GM19239 (cell line): ENCODE measurements at places on chromosomes 1 and 21.
A peak's percentile ranks its signal among the peaks of the same experiment; 100 is the strongest.

DNA sequence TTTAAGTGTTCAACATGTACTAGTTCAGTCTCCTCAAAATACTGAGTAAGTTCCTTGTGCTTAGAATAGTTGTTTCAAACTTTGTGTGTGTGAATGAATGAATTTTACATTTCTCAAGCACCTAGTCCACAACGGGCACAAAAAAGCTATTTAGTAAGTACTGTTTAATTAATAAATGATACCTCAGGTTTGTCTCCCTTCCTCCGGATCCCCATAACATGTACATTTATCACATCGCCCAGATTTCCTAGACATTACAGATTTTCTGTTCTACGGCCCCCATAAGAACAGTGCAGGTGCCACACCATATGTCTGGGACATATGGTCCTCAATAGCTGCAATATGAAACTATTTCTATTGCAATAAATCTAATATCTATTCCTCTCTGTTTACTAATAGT lies 1.3 kb upstream of the TTF2 start:
- no peak for DNase-seq

GRCh38 chr1:109151146-109151990 lies 37.5 kb downstream of the ELAPOR1 start:
- DNase-seq, result no peak

GRCh38 chr1:19445417-19446342 lies 39.7 kb downstream of the CAPZB start:
- no peak for DNase-seq

GRCh38 chr1:217327901-217328300 lies 303.0 kb downstream of the GPATCH2 start:
- no peak for DNase-seq

DNA sequence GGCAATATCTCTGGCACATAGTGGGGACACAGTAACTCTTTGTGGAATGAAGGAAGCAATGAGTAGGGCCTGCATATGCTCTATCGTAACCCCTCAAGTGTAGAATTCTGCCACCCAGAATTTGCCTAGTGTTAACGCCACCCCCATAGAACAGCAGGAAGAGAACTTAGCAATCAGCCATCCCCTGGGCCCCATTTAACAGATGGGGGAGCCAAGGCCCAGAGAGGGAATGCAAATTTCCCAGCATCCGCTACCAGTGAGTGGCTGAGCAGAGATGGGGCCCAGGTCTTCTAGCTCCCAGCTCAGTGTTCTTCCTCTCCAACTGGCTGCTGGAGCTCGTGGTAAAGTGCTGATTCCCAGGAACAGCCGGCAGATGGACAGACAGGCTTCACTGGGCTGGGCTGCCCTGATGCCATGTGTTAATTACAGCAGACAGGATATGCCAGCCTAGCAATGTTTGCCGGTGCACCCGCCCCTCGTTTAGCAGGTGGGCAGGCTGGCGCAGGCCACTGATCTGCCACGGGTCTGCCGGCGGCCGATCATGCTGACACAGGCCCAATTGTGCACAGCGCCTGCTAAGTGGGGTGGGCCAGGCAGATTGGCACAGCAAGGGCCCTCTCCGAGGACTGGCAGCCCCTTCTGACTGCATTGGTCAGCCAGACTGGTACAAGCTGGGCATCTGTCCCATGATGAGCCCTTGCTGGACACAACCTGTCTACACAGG lies 171.9 kb downstream of the IGSF21 start:
- no peak for DNase-seq

GRCh38 chr1:214378492-214378891 lies 97.5 kb downstream of the SMYD2 start:
- no peak for DNase-seq

DNA sequence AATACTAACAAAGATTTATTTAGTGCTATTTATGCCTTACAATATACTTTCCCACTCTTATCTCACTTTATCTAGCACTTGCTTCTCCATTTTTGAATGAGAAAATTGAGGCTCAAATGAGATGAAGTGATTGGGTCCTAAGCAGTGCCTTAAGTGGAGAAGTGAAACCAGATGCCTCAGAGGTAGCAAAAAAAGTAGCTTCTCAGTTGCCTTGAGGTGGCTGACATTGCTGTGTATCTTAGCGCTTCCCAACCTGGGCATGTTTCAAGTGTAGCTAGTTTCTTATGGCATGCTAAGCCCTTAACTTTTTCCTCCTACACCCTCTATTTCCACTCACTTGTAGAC lies 390.4 kb downstream of the OMA1 start:
- DNase-seq, result no peak

DNA sequence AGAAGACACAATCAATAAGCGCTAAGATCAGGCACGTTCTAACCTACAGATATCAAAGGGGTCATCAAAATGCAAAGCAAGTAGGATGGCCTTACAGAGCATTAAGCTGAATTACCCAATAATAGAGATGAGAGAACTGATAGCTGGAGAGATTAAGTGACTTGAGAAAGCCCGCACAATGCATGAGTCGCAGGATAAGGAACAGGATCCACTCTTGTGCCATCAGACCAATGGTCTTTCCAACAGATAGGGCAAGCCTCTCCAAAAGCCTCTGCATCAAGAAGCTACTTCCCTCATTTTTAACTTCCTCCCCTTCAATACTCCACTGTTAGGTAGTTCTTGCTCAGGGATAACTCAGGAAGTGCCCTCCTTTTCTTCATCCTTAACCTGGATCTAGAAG lies 2.6 kb downstream of the CHML start:
- DNase-seq, result no peak

DNA sequence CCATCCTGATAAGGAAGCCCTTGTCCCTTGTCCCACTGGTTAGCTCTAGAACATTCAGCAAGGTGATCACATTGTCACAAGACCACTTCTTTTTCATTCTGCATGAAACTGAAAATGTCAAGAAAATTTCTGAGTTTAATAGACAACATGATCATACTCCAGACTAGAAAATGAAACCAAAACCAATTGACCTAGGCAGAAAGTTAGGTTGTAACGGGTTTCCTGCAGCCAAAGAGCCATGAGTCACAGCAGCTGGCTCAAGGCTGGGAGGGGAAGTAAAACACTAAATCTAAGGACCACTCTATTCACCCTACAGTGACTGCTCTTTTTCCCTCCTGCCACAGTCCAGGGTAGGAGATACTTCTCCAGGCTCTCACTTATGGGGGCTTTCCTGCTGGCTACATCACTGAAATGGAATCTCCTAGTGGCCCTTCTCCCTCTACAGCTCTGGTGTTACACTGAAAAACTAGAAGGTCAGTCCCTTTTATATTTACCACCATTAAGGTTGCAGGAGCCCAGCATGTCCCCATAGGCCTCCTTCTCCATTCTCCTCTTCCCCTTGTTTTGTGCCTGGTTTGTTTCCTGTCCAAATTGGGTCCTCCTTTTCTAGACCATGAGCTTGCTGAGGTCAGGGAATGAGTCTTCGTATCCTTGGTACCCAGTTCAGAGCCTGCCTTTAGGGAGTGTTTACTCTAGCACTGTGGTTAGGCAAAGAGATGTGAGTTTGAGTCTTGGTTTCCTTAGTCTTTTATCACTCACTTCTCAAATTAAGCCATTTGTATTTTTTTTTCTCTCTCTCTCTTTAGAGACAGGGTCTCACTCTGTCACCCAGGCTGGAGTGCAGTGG lies 236.5 kb upstream of the JUN start:
- peak; percentile 52 for DNase-seq

DNA sequence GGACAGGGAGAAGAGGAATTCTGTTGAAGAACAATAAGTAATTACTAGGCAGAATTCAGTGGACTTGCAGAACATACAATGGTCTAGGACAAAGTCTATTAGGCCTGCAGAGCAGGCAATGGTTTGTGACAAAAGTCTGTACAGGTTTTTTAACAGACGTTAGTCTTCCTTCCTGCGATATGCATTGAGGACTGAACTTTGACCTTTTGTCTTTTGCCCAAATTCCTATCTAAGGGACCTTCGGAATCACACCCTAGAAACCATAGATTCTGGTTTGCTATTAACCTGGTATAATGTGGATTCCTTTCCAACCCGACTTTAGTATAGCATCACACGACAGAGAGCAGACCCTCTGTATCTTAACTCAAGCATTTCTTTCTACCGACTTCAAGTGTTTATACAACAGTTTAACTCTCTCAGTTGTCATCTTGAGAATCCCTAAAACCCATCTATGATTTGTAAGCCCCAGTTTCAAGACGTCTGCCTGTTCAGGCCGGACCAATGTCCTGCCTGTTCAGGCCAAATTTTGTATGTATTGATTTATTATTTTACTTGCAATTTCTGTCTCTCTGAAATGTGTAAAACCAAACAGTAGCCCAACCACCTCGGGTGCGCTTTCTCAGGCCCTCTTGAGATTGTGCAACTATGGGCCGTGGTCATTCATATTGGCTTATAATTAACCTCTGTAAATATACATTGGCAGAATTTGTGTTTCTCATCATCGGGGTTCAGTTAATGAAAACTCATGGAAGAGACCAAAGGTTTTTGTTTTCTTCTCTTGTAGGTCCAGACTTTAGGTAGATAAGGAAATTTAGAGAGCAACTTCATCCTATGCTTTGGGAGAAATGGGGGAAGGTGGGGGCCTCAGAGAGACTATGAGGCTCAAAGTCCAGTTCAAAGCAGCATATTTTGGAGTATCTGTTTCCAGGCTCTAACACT lies 76.9 kb upstream of the TNFSF18 start:
- no peak for DNase-seq

DNA sequence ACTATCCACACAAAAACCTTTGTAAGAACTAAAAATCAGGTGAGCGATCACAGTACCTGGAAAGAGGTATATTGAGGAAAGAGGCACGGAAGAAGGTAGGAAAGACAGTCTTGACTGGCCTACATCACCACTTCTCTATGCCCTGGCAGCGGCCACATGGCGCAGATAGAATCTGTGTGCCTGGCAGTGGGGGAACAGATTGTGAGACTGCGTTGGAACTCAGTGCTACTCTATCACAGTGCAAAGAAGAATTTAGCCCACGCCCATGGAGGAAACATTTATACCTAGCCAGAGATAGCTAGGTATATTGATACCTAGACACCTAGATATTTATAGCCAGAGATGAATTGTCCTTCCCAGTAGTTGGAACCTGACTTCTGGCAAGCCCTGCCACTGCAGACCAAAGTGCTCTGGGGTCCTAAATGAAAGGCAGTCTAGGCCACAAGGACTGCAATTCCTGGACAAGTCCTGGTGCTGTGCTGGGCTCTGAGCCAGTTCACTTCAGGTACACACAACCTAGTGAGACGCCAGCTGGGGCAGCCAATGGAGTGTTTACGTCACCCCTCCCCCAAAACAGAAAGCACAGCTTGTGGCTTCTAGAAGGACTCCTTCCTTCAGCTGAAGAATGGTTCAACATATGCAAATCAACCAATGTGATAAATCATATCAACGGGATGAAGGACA lies 51.9 kb downstream of the DHX9 start:
- DNase-seq, result no peak

DNA sequence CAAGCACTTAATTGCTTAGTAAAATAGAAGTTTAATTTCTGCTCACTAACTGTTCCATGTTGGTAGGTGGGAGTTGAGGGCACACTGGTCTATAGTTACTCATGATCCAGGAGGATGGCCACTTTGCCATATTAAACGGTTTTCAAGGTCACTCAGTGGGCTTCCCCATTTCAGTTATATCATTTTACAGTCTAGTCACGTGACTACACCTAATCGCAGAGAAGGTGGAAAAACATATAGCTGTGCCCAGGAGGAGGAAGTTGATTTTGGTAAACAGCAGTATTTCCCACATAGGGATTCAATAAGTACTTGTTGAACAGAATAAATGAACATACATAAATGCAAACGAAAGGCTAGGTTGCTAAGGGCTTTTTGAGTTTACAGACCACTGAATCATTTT lies 541.1 kb upstream of the CAMK1G start:
- no peak for DNase-seq

DNA sequence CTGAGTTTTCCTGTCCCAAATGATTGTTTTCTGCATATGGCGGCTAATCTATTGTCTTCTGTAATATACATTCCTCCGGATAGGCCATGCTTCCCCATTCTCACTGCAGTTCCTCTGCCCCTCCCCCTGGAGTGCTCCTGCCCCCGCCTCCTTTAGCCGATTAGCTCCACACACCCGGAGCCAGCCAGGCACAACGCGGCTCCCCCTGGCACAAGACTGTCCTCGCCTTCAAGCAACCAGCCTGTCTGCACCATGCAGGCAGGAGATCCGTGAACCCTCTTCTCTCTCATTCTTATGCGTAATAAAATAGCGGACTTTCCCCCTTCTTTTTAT lies 18.0 kb downstream of the SERTAD4 start:
- no peak for DNase-seq

GRCh38 chr1:38991638-38992411 lies 749 bp downstream of the AKIRIN1 start:
- DNase-seq, result no peak

GRCh38 chr1:73593364-73593763 lies 604.6 kb downstream of the LRRIQ3 start:
- no peak for DNase-seq

- no peak for DNase-seq
Measured at GRCh38 chr1:223340637-223341036, 23.3 kb downstream of the SUSD4 start.

GRCh38 chr21:40270047-40270446 lies 402.8 kb downstream of the PCP4 start:
- no peak for DNase-seq
